ENCODE measurements at places on chromosomes 3 and 15.

GRCh38 chr15:79117442-79118204, 27.0 kb upstream of the RASGRF1 start:
- no peak for DNase-seq

DNA sequence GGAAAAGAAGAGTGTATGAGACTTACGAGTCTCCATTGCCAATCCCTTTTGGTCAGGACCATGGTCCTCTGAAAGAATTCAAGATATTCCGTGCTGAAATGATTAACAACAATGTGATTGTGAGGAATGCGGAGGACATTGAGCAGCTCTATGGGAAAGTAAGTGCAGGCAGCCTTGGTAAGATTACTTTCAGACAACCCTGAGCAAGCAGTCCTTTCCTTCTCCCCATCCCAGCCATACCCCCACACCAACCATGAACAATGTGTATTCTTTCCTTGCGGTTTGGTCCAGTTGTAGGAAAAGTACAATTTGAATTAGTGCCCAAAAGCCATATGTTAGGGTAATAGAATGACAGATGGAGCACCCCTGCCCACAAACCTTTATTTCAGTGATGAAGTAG, 5.6 kb downstream of the TSEN2 start:
- no peak for DNase-seq

GRCh38 chr3:160486459-160486869, 36.9 kb upstream of the TRIM59 start:
- peak; percentile 33 for DNase-seq

GRCh38 chr15:45114076-45114750, at the start of the genes DUOX2 and DUOXA2:
DUOX2 (minus strand) TSS chr15:45114172; CDS start chr15:45113411, 761 bp downstream.
DUOXA2 (plus strand) TSS chr15:45114326; CDS start chr15:45114606, 280 bp downstream.
- no peak for DNase-seq

- DNase-seq, result no peak
These were observed 26.4 kb downstream of the STOML1 start for GRCh38 chr15:73965758-73966113.

GRCh38 chr3:59334585-59334984, 284.8 kb upstream of the CFAP20DC start:
- DNase-seq, result no peak

- DNase-seq, result no peak
These were observed 3.1 kb downstream of the CSRNP1 start for GRCh38 chr3:39150148-39150802.
